ENCODE measurements at places on chromosomes 1 and 21.

- no peak for DNase-seq
Measured at GRCh38 chr21:38389354-38389676, 109.0 kb downstream of the ERG start.

- no peak for DNase-seq
Measured at GRCh38 chr1:3234956-3235355, 166.0 kb downstream of the PRDM16 start.

DNA sequence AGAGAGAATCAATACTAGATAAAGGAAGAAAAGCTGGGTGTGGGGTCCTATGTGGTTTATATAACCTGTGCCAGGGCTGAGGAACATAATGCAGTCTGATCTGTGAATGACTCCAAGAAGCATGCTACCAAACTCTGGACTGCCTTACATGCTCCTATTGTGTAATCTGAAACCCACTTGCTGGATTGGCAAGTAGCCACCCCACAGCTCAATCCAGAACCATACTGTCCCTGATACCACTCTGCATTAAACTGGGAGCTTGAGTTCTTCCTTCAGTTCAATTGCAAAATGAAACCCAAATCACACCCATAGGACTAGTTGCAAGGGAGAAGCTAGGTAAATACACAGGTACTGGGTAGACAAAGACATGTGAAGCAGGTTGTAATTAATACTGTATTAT lies 115.4 kb upstream of the NEGR1 start:
- DNase-seq = peak; percentile 74

DNA sequence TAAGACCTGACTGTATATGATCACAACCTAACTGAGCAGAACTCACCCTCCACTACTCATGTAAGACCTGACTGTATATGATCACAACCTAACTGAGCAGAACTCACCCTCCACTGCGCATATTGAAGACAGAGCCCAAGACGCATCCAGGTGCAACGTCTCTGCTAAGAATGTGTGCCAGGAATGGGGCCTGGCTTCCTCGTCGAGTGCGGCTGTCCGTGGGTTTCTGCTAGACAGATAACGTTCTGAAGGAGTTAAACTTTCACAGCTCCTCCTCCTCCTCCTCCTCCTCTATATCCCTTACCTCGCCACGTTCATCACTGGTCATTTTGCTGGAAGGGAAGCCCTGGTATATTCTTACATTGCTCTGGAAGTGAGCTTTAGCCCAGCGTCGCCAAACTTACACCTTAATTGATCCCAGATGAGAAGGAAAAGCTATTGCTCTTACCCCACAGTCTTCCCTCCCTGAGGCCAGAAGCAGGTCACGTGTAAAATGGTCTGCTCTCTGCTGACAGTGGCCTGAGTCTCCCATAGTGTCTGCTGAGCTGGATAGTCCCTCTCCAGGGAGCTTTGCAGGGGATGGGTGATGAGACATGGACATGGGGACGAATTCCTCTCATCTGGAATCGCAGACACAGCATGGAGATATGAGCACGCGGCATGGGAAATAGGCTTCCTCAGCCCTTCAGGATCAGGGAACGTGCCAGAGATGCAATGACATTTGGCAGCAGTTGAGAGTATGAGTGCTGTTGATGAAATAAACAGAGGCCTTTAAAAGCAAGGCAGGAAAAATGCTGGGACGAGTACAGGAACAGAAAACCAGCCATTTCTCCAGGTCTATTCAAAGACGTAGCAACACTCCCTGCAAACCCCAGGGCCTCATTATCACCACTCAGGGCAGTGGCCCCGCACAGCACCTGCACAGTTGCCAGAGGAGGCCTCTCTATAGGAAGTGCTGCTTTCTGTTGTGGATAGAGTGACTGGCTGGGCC lies 528.1 kb downstream of the KIF26B start:
- DNase-seq = peak; percentile 32

GRCh38 chr1:51636191-51636590 lies 19.3 kb downstream of the OSBPL9 start:
- no peak for DNase-seq

- DNase-seq = no peak
Measured at GRCh38 chr1:238916828-238917227, 469.5 kb upstream of the CHRM3 start.

- no peak for DNase-seq
Measured at GRCh38 chr1:77590651-77591050, 91.8 kb downstream of the ZZZ3 start.

DNA sequence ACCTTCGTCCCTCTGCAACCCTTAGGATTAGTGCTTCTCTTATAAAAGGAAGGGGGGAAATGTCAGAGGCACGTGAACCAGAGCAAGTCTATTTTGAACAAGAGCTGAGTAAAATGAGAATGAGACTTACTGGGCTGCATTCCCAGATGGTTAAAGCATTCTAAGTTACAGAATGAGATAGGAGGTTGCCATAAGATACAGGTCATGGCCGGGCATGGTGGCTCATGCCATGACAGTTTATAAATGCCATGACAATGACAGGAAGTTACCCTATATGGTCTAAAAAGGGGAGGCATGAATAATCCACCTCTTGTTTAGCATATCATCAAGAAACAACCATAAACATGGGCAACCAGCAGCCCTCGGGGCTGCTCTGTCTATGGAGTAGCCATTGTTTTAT lies 2.5 kb upstream of the AQP10 start:
- DNase-seq = no peak

DNA sequence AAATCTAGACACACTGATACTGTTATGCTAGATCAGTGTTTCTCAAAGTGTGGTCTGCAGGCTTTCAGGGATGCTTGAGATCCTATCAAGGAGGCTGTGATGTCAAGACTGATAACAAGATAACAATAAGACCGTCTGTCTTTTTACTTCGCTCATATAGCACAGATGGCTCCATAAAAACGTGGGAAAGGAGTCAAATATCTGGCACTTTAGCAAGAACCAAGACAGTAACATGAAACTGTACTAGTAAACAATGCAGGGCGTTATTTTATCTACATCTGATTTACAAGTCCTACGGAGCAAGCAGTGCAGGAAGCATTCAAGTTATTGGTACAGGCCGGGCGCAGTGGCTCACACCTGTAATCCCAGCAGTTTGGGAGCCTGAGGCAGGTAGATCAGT lies 3.6 kb upstream of the SPRR3 start:
- no peak for DNase-seq

DNA sequence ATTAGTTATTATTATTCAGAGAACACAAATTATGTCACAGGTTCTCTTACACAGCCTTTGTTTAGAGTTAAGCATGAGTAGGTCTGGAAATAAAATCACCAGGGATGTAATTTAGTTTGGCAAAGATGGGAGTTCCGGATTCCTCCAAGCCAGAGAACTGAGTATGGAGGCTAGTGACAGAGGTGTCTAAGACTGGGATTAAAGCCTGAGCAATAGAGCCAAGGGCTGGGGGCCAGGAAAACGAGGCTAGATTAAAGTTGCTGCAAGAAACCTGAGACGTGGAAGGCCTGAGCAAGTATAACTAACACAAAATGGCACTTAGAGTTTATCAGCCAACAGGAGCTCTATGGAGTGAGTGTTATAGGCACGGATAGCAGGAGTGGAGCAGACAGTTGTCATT lies 381.6 kb downstream of the SRGAP2C start:
- no peak for DNase-seq

- no peak for DNase-seq
Measured at GRCh38 chr21:42614811-42615351, 38.5 kb upstream of the PDE9A start.

DNA sequence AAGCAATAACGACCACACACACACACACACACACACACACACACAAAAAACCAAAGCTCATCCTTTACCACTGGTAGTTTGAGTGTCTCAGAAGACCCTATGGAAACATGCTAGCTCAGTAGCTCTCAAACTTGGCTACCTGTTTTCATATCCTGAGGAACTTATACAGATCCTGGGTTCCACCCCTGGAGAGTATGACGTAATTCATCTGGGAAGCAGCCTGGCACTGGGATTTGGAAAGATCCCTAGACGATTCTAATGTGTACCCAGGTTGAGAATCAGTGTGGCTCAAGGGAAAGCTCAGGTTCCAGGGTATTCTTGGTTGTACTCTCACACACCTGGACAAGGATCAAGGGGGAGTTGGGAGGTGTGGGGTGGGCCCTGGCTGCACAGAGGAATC lies 85.9 kb downstream of the SELENOF start:
- DNase-seq = no peak

DNA sequence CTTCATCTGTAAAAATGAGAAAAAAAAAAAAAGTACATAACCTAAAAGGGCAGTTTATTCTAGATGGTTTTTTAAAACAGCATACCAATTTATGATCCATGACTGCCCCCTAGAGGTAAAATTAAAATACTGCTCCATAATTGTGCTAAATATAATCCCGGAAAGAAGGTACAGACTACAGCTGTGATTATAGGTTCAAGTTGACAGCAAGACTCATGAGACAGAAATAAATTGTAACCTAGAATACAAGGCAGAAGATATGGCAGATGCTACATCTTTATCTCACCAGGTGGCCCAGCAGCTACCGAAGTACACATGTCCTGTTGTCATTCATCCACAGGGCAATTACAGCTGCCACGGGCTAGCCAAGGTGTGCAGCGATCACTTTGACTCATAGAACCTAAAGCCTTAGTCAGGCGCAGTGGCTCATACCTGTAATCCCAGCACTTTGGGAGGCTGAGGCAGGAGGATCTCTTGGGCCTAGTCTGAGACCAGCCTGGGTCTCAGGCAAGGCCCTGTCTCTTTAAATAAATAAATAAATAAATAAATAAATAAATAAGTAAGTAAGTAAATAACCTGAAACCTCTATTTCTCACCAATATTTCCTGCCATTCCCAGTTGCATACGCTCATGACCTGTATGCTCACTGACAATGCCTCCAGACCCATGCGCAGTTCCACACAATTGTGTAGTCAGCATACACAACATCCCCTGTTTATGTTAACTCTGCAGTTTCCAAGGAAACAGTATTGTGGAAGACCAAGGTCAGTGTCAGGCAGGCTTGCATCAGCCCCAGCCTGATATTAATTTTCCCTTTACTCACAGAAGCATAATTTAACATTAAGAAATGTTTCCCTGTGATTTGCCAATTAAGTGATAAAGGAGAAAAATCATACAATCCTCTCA lies 18.3 kb upstream of the PPIE start:
- peak; percentile 66 for DNase-seq

DNA sequence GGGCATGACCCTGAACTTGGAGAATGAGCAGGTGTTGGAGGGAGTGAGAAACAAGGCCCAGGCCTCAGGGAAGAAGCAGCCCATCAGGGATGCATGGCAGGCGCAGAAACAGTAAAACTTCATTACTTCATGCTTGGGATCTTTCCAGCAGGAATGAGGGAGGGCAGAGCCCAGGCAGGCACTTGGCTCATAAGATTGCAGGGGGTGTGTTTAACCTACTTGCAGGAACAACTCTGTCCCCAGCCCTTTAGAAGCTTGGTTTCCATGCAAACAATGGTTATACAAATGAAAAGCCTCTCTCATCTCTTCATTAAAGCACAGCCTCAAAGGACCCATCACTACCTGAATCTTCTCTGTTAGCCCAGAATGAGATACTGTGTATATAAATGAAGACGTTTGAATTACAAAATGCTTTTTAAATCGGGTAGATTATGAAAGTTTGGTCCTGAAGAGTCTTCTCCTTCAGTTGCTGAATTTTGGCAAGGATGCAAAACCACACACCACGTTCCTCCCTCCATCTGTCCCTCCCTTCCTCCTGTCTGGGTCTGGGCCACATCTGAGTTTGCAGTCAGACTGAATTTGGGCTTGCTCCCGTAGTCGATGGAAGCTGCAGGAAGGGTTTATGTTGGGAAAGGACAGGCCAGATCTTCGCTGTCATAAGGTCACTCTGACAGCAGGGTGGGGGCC lies 154.4 kb upstream of the KLHDC7A start:
- DNase-seq = no peak

- DNase-seq = no peak
Measured at GRCh38 chr1:54302549-54302948, 102.6 kb downstream of the MRPL37 start.

DNA sequence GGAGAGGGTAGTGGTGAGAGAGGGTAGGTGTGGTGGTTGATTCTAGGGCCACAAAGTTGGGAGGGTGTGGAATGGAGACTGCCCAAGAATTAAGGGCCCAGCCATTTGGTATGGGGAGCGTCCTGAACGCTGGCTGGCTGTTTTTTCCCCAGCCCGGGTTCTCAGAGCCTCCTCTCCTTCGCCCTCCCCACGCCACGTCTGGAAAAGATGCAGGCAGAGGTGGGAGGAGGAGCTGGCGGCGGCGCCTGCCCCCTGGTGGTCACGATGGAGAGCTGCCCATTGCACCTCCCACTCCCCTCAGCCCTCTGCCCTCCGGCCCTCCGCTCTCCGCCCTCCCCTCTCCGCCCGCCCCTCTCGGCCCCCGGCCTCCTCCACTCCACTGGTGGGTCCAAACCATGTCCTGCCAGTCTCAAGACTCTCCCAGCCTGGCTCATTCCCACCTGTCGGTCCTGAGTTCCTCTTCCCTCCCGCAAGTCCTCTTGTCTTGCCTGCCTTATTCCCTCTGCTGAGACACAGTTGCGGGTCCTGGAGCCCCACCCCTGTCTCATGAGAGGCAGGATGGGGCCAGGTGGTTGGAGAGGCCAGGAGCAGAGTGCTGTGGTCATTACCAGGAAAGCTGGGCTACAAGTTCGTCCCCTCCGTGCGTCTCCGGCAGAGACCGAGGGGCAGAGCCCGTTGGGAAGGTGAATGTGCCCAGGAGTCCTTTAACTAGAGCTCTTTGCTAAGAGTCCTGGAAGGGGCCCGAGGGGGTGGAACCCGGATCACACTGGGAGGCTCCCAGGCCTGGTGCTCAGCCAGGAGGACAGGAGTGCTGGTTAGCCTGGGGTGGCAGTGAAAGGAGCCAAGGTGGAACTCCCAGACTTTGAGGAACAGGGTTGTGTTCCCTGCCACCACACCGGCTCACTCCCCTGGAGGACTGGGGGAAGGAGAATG lies 22.6 kb downstream of the ETNK2 start:
- DNase-seq = peak; percentile 61

DNA sequence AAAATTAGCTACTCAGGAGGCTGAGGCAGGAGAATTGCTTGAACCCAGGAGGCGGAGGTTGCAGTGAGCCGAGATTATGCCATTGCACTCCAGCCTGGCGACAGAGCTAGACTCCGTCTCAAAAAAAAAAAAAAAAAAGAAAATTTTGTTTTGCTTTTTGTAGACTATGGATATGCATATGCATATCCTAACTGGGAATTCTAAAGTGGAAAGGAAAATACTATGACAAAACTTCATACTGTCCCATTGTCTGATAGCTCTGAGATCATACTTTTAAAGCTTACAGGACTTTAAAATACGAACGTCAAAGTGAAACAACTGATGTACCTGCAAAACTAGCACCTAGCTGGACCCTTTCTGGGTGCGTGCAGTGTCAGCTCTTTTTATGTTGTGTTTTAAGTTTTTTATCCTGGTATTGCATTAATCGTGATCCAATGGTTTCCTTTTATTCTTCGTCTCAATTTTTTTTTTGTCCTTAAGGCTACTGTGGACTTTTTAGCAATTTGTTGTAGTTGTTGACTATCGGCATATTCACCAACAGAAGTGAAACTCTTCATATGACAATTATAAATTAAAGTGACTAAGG lies 19.2 kb downstream of the SPRTN start:
- no peak for DNase-seq

GRCh38 chr1:218527737-218528136 lies 182.6 kb downstream of the TGFB2 start:
- DNase-seq = peak; percentile 88

- peak; percentile 73 for DNase-seq
Measured at GRCh38 chr1:116538544-116538943, 32.3 kb downstream of the CD58 start.
